ENCODE measurements at places on chromosomes 12 and 14.

DNA sequence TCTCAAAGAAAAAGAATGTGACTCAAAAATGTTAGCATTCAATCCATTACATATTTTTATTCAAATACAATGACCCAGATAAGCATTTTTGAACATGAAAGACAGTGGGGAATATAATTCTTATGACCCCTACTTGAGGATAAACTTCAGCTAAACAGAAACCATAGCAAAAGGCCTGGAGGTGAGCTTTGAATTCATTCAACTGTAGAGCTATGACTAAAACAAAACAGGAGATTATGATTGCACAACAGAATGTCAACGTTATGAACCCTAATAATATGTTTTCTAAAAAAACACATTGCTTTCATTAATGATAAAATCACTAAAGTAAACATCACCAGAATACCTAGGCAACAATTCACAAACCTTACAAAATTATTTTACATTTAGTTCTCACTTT is 27.8 kb downstream of the EFCAB11 start:
- no peak overlapping the region for H3K4me3 ChIP-seq
- no peak for DNase-seq
- H3K27ac ChIP-seq, result no peak overlapping the region
- H3K27me3 ChIP-seq, result no peaks in the 10 kb centered on the region
- no peaks in the 10 kb centered on the region for H3K4me1 ChIP-seq

GRCh38 chr12:79016181-79016580 is 151.6 kb downstream of the SYT1 start:
- no peak overlapping the region for H3K27ac ChIP-seq
- H3K36me3 ChIP-seq, result no peaks in the 10 kb centered on the region
- no peaks in the 10 kb centered on the region for H3K4me1 ChIP-seq

- no peak overlapping the region for H3K4me3 ChIP-seq
- H3K36me3 ChIP-seq, result no peaks in the 10 kb centered on the region
- no peaks in the 10 kb centered on the region for H3K27me3 ChIP-seq
Measured at GRCh38 chr12:123091230-123092150, 59.4 kb downstream of the PITPNM2 start.

- no peak overlapping the region for H3K27ac ChIP-seq
- peaks cover 3% of the 10 kb centered on the region for H3K4me1 ChIP-seq
- no peak for DNase-seq
- no peak overlapping the region for H3K4me3 ChIP-seq
- H3K27me3 ChIP-seq, result 0 out of 2 replicates have a peak, but pooled peaks cover under 1% of the 10 kb centered on the region
- H3K36me3 ChIP-seq, result peaks cover 4% of the 10 kb centered on the region
Measured at GRCh38 chr14:105023144-105023543, 2.3 kb upstream of the CDCA4 start.

DNA sequence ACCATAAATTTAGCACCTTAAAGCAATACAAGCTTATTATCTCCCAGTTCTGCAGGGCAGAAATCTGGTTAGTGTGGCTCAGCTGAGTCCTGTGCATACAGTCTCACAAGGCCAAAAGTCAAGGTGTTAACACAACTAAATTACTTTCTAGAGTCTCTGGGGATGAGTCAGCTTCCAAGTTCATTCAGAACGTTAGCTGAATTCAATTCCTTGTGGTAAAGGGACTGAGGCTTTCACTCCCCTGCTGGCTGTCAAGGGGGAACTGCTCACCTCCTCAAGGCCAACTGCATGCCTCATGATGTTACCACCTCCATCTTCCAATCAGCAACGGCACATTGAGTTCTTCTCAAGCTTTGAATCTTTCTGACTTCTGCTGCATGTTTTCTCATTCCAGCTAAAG is 27.6 kb downstream of the EML5 start:
- no peaks in the 10 kb centered on the region for H3K27me3 ChIP-seq
- no peaks in the 10 kb centered on the region for H3K36me3 ChIP-seq
- no peak overlapping the region for H3K27ac ChIP-seq
- peak; percentile 2 for DNase-seq

DNA sequence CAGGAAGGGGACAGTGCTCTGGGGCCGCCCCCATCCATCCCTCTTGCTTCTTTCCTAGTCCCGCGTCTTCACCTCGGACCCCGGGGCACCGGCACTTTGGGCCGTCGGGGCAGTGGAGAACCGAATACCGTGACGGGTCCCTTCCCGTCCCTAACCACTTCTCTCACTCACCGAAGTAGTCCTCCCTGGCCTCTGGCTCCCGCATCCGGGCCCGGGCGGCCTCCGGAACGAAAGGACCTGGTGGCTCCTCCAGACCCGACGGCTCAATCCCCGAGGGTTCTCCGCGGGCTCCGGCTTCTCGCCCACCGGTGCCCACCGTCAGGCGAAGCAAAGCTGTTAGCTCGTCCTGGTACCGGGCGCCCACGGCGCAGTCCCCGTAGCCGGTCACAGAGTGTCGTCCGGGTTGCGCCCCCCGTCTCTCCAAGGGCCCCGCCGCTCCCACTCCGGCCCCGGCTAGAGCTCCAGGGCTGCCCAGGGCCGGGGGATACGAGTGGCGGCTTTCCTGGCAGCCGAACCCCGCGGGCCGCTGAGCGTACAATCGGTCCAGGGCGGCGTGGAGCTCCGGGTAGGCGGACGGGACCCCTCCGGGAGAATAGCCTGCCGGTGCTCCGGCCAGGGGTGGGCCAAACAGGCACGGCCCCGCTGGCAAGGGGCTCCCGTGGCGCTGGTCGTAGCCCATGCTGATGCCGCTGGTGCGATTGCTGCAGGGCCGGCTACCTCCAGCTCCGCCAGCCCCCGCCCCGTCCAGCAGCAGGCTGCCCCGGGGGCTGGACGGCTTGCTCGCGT is 1.1 kb downstream of the AJUBA start:
- DNase-seq, result no peak
- H3K4me3 ChIP-seq, result peak overlapping the region; percentile 72
- H3K4me1 ChIP-seq, result peaks cover 32% of the 10 kb centered on the region
- peak overlapping the region; percentile 84 for H3K27ac ChIP-seq
- H3K36me3 ChIP-seq, result peaks cover 9% of the 10 kb centered on the region
